Suppressor macrophage treated with lipopolysaccharide for 1 hour (primary cell): ENCODE measurements at places on chromosomes 1 and 21.

DNA sequence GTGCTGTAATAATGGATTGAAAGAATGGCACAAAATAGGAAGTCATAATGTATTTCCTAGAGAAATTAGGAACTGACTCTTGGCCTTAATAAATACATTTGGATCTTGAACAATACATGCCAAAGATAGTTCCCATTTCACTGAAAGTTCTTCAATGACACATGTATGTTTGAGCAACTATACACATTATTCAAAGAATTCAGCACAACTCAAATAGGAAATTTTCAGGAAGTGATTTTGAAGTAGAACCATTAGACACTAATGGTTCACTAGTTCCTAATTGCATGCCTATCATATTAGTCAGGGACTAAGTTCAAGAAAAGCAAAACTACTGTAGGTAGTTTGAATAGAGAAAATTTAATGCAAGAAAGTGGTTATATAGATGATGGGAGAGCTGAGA lies 404.7 kb downstream of the LMO4 start:
- no peak for DNase-seq

GRCh38 chr1:160427625-160428024 lies 27.3 kb downstream of the VANGL2 start:
- DNase-seq: peak; percentile 39

- no peak for DNase-seq
Measured at GRCh38 chr1:81670286-81670685, 130.4 kb upstream of the ADGRL2 start.

DNA sequence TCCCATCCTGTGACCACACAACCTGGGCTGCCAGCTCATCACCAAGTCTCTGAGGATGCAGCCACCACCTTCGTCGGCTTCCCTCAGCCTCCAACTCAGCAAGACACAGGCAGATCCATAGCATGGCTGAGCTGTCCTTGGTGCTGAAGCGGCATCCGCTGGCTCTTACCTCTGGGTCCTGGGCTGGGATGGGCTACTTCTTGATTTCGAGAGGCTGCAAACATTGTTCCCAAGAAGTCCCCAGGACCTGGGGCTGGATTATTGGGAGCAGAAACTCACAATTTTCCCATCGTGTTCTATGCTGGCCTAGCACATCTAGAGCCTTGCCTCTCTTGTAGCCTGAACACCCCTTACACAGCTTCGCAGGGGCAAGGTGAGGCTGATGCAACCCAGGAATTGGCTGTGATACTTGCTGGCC lies 24.9 kb upstream of the C1QA start:
- peak; percentile 30 for DNase-seq

GRCh38 chr1:2477791-2478499 lies 1.9 kb downstream of the PLCH2 start:
- no peak for DNase-seq

DNA sequence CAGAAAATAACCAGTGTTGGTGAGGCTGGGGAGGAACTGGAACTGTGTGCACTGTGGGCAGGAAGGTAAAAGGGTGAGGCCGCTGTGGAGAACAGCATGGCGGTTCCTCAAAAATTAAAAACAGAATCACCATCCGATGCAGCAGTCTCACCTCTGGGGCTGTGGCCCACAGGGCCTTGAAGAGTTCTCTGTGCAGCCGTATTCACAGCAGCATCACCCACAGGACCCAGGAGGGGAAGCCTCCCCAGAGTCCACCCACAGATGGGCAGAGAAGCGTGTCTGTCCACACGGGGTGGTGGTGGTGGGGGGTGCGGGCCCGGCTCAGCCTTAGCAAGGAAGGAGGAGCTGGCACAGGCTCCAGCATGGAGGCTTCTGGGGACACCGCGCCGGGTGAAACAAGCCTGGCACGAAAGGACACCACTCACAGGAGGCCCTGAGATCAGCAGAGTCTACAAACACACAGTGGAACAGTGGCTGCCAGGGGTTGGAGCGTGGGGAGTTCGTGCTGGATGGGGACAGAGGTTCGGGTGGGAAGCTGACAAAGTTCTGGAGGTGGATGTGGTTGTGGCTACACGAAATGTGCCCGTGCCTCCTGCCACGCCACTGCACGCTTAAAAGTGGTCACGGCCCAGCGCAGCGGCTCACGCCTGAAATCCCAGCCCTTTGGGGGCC lies 11.5 kb downstream of the MORN1 start:
- no peak for DNase-seq

GRCh38 chr1:99745061-99745460 lies 21.4 kb downstream of the FRRS1 start:
- DNase-seq: no peak

DNA sequence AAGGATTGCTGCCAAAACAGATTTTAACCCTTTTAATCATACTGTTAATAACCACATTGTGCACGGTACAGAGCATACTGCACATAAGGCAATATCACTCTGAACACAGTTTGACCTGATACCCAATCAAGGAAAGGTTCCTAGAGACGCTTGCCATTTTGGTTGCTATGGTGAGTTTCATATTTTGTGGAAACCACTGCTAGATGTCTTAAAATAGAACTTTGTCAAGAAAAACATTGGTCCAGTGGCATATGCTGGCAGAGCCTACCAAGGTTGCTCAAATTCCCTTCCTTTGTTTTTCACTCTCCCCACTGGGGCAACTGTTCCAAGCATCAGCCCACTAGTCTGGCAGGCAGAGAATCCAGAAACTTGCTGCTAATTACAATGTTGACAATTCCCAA lies 114.8 kb upstream of the DPYD start:
- no peak for DNase-seq

DNA sequence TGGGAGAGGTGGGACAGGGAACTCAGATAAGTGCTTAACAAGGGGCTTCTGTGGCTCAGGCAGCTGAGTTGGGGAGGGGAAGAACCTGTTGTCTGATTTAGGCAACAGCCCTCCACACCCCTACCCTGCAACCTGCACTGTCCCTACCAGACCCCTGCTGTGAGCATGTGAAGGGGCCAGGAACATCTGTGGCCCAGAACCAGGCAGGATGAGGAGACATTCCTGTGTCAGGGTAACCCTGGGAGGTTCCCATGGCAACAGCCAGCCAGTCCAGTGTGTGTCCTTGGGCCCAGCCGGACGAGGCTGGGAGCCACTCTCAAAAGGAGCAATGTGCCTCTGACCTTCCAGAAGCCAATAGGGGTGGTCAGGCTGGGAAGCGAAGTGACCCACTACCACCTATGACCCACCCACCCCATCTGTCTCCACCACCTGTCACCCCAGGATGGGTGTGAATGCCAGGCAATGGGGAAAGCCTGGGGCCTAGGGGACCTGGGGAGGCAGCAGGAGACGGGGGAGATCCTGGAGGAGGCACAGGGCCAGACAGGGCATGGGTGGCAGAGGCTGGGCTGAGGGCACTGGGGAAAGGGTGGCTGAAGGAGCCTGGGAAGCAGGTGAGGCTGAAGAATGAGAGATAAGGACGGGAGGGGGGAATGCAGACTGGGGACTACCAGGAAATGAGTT lies 5.0 kb upstream of the PMVK start:
- DNase-seq: no peak

DNA sequence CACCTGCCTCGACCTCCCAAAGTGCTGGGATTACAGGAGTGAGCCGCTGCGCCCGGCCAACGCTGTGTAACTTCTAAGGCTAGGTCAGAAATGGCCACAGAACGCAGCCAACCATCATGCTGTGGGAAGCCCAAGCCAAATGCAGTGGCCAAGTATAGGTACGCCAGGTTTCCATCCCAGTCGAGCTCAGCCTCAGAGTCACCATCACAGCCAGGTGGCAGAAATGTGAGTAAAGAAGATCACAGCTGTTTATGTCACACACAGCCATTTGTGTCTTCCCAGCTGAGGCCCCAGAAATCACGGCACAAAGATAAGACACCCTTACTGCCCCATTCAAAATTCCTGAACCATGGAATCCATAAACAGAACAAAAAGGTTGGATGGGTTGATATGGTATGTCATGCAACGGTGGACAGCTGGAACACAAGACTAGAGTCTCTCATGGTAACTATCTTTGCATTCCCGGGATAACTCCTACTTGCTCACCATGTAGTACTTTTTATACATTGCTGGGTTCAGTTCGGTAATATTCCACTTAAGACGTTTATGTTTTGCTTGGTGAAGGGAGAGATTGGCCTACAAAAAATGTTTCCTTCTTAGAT lies 84.3 kb downstream of the SLC45A1 start:
- DNase-seq: no peak

GRCh38 chr1:240612811-240613210 lies 856 bp upstream of the GREM2 start:
- DNase-seq: no peak

GRCh38 chr1:55041613-55042012 lies 2.3 kb downstream of the PCSK9 start:
- no peak for DNase-seq

DNA sequence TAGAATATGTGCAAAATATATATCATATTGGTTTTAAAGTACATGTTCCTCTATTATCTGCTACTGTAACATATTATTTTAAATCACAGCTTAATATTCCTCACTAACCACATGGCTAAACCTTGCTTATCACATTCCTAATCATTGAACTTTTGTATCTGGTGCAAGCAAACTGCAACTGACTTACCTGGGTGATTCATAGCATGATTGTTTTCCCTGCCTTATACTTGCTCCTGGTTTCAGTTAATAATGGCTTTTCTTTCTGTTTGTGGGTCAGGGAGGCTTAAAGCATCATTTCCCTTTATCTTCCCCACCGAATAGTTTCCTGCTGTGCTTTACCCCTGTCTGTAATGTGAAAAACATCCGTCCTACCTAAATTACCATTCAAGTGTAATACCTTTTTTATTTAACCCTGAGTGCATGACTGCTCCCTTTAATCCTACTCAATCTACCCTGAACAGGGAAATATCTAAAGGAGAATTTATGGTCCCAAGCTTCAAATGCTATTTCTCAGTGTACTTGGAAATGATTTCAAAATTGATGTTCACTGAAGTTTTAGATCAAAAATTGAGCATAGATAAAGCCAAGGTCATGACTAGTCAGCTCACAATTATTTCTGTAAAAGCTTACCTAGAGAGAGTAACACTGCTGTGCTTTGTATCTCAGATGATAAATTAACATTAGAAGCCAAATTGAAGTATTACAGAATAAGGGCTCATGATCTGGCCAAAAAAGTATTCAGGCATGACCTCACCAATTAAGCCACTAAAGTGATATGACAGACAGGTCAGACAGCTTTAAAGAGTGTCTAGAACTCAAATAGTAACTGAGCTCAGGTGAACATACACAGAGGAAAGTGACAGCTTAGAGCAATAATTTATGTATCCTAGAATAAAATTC lies 507.1 kb downstream of the BRINP3 start:
- no peak for DNase-seq

DNA sequence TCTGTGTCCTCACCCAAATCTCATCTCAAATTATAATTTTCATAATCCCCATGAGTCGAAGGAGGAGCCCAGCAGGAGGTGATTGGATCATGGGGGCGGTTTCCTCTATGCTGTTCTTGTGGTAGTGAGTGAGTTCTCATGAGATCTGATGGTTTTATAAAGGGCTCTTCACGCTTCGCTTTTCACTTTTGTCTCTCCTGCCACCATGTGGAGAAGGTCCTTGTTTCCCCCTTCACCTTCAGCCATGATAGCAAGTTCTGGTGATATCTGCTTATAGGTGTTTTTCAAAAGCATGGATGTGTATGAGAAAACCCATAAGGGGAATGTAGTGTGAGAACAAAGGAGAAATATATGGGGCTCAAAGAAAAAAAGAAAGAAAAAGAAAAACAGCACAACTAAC lies 405.9 kb upstream of the RGS18 start:
- no peak for DNase-seq

GRCh38 chr1:203539831-203540546 lies 46.0 kb downstream of the OPTC start:
- DNase-seq: no peak
